ENCODE measurements at places on chromosomes 3 and 15.

- no peak for DNase-seq
Observed at GRCh38 chr15:101264911-101265641, 12.2 kb downstream of the SELENOS start.

GRCh38 chr15:90761629-90762028, 44.5 kb downstream of the BLM start:
- no peak for DNase-seq

GRCh38 chr15:29467091-29467490, 197.5 kb upstream of the NSMCE3 start:
- DNase-seq: no peak

- no peak for DNase-seq
Observed at GRCh38 chr3:177364236-177364635, 167.0 kb upstream of the TBL1XR1 start.

DNA sequence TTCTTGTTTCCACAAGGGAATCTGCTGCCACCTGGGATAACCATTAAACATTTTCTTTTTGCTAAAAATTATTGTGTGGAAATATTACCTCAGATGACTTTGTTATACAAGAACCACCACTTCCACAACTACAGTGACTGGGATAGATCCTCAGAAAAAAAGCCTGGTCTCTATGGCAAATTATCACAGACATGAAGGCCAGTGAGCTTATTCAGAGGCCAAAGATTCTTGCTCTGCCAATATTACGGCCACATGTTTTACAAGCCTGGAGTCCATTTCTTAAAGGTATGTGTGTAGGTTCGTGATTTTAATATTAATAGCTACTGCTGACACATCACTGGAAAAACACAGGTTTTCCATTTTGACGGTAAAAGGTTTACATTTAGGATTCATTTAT, 73.8 kb downstream of the MYO1E start:
- DNase-seq: no peak

GRCh38 chr15:101489237-101489598, 289 bp downstream of the PCSK6 start:
- DNase-seq: no peak

DNA sequence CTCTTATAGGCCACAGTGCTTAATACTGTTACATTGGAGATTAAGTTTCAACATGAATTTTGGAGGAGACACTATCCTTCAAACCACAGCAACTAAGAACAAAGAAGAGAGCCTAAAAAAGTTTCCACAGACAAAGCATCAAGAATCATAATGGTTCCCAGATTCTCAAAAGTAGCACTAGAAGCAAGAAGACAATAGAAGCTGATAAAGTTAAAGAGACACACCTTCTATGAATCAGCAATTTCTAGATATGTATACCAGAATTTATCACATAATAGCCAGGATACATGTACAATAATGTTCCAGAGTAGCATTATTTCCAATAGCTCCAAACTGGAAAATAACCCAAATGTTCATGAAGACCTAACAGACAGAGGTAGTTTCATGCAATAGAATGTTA, 12.2 kb downstream of the NKIRAS1 start:
- DNase-seq: no peak

DNA sequence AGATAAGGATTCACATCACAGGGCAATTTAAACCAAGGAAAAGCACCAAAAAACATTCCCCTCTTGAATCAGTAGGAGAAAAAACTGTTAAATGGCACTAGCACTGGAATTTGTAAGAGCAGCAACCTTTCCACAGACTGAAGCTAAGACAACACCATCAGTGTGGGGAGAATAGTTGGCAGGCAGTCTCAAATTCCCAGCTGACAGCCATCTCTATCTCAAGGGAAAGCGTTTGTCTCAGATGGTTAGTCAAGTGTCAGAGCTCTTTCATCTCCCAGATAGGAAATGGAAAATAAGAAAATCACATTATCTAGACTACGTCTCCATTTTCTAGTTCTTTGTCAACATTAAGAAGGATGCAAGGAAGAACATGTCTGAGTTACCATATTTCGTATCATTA, 228.7 kb downstream of the WDR72 start:
- no peak for DNase-seq

GRCh38 chr15:90489944-90490343, 39.8 kb upstream of the CRTC3 start:
- no peak for DNase-seq

DNA sequence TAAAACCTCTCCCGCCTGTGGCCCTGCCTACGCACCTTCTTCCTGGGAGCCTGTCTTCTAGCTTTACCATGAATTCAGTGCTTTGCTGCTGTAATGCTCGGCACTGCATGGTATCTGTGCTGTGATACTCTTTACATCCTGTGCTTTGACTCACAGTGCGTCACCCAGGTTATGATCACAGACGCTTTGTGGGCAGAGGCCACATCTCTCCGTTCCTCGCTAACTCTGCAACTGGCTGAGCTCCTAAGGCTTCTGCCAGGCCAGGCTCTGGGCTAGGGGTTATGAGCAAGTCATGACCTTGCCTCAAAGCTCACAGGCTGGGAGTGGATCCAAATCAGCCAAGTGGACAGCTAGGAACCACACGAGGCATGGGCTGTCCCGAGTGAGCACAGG, 23.2 kb downstream of the SPTBN5 start:
- peak; percentile 94 for DNase-seq

DNA sequence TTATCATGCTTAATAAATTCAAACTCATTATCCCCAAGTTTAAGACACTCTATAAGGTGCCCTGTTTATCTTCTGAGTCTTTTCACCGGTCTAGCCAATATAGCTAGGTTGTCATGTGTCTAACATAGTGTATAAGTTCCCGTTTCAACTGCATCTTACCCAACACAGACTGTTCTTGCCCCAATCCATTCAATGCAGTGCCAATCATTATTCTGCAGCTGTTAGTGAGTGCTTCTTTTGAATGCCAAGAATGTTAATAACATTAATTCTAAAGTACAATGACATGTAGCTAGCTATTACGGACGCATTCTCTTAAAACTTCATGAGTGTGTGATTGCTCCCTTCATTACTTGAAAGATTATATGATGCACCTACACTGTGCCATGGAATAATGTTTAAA, 646.4 kb upstream of the NR2F2 start:
- no peak for DNase-seq

DNA sequence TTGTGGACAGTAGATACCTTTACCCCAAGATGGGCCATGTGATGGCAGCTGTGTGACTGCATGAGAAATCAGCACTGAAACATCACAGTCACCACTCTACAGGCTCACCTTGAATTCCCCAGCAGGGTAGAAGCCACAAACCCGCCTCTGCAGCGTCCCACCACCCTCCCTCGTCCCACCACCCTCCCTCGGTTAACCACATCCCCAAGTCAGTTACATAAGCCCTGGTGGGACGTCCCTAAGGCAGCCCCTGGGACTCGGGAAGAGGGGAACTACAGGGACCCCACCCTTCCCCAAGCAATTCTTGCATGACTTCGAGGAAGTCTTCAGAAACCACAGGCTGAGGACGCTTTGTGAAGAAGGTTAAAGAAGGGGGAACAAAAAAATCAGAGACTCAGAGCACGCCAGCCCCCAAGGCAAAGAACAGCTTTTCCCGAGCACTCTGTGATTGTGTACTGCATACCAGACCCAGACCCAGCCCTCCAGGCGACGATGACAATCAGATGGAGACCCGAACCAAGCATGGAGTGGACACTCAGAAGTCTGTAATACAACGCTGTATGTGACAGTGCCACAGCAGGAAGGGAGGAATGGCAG, 60.5 kb downstream of the SH3BP5 start:
- DNase-seq: no peak

DNA sequence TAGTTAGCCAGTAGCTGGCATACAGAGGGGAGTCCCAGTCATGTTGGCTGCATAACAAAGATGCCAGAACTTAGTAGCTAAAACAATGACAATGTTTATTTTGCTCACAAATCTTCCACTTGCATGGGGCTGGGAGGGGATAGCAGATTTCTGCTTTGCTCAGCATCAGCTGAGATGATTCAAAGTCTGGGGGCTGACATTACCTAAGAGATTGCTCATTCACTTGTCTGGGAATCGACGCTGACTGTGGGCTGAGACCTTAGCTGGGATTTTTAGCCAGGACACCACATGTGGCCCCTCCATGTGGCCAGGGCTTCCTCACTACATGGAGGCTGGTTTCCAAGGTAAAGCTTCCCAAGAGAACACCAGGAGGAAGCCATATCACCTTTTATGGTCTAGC, 12.7 kb upstream of the CFAP100 start:
- DNase-seq: peak; percentile 15

GRCh38 chr3:37114251-37115145, 59.9 kb downstream of the LRRFIP2 start:
- peak; percentile 74 for DNase-seq

- no peak for DNase-seq
Observed at GRCh38 chr3:101848326-101848725, 988 bp upstream of the NFKBIZ start.

DNA sequence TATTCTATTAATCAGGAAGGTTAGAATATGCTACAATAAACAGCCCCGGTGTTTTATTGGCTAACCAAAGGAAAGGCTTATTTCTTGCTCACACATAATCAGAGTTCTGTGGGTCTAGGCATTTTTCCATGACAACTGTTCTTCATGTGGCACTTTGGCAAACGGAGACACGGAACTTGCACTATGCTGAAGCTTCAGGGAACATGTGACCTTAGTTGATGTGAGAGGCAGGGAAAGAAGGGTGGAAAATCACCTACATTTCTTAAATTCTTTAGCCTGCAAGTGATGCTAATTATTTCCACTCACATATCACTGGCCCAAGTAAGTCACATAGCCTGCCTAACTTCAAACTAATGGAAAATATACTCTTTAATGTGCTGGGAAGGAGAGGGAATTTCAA, 344.6 kb downstream of the SV2B start:
- no peak for DNase-seq

- peak; percentile 30 for DNase-seq
Observed at GRCh38 chr3:146543461-146544001, 876 bp downstream of the PLSCR1 start.

DNA sequence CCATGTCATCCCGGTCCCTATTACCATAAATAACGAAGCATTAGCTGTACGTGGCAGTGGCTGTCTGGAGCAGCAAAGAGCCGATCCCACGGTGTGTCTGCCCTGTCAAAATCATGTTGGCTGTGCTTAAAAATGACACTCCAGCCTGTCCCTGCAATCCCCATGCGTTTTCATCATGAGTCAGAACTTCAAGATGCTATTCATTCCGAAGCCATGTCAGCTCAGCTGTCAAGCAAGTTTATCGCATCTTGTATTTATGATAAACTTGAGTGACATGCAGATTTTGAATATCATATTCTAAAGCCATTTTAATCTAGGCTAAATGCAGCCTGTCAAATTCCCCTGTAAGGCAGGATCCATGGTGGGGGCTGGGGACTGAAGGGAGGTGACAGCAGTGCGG, 152.4 kb downstream of the TJP1 start:
- DNase-seq: peak; percentile 84

GRCh38 chr3:57331078-57331610, 38.7 kb upstream of the ASB14 start:
- no peak for DNase-seq

DNA sequence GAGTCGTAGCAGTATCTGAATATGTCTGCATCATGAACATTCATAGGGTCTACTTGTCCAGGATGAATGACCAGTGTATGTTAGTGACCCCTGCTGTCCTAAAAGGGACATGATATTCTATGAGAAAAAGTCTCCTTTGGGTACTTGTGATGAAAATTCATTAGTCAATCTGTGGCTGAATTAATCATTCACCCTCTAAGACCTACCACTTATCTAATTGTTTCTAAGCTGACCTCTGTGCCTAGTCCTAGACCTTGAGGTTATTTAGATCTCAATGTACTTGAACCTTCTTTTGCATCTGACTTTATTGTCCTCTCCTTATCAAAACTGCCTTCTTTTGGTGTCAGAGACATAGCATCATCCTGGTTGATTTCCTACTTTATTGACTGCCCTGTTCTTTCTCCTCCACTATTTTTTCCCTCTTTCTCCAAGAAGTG, 799.3 kb downstream of the DIPK2A start:
- peak; percentile 28 for DNase-seq

DNA sequence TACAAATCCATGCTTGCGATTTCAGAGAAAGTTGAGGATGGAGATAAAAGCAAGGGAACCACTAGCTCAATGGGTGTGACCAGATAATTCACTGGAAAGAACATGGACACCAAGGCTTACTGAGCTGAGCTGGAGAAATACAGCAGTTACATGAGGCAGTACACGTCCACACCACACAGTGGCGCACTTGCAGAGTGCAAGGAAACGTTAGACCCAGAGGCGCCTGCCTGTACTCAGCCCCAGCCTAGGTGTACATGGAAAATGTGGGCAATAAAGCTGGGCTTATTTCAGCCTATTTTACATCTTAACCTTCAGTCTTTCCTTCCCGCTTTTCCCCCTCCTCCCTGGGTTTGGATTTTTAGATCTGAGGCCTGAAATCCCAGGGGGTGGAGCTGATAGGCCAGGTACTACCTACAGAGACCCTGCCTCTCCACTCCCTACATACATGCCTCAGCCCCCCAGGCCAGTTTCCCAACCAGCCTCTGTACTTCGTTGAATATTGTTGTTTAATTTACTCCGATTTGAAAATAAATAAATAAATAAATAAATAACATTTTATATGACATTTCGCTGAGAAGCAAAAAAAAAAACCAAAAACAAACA, 60.1 kb downstream of the PCOLCE2 start:
- peak; percentile 71 for DNase-seq

GRCh38 chr15:59406446-59406845, 31.5 kb upstream of the FAM81A start:
- no peak for DNase-seq

GRCh38 chr15:85597155-85597815, 197.4 kb downstream of the KLHL25 start:
- DNase-seq: no peak

DNA sequence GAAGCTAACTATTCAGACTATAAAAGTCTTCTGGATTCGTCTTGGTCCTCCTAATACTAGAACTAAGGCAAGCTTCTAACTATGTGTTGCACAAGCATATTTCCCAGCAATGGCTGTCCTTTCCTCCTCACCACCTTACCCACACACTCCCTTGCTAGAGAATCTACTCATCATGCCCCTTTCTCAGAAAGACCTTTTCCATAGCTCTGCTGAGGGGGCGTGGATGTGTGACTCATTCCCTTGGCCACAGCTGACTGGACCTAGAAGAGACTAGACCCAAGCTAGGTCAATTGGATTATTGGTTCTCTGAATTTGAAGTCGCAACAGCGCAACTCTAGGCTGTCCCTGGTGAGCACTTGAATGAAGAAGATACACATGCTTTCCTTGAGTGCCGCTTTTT, 47.1 kb downstream of the ERC2 start:
- DNase-seq: peak; percentile 12

GRCh38 chr3:183301937-183302580, 49.0 kb downstream of the B3GNT5 start:
- DNase-seq: peak; percentile 69

GRCh38 chr3:52385157-52385556, 59.7 kb downstream of the SEMA3G start:
- DNase-seq: peak; percentile 57

DNA sequence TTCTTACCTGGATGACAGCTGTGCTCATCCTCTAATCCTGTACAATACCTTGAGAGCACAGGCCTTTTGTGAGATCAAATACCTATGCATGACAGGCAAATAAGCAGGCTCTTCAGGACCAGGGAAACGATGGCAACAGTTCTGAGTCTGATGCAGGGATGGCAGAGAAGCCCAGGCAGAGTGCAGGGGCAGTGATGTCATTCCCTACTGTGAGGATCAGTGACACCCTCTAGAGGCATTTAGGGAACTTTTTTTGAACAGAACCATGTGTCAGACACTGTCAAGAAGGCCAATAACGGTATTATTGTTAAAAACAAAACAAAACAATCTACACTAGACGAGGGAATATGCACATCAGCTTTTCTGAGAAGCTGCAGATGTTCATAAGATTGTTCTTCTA, 314.8 kb upstream of the CTDSPL start:
- peak; percentile 50 for DNase-seq
